Stimulated activated CD4-positive, alpha-beta T cell treated with anti-CD3 and anti-CD28 coated beads, Interleukin-12 subunit alpha, Interleukin-12 subunit beta, amount 100 ng/mL, for 4 hours (primary cell): ENCODE measurements at places on chromosomes 3 and 15.

DNA sequence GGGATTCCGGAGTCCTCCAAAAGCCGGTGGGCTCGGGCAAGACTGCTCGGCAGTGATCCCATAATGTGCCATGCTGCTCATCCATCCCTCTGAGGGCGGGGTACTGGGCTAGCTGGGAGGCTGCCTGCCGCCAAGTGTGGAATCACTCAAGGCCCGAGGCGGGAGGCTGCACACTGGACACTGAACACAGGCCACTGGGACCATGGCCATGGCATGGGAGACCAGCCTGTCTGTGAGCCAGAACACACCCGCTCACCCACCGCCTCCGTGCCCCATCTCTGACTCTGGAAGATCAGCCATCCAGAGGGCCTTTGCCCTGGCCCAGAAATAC, 1.4 kb downstream of the C3orf22 start:
- DNase-seq: no peak

GRCh38 chr3:186381424-186382216, 19.6 kb upstream of the DGKG start:
- no peak for DNase-seq

DNA sequence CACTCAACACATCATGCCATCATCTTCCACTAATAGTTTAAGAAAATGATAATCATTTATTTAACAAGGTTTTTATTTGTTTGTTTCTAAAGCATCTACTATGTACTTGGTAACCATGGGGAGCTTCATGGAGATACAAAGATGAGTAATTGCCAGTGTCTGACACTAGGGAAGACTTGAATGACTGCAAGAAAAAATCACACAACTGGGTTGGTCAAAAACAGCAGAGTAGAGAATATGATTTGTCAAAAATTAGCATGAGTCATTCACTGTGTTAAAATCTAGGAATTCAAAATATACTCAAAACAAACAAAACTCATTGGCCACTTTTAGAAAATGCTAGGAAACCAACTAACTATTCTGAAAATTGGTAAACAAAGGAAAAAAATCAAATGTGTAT, 6.3 kb downstream of the BNC1 start:
- no peak for DNase-seq

DNA sequence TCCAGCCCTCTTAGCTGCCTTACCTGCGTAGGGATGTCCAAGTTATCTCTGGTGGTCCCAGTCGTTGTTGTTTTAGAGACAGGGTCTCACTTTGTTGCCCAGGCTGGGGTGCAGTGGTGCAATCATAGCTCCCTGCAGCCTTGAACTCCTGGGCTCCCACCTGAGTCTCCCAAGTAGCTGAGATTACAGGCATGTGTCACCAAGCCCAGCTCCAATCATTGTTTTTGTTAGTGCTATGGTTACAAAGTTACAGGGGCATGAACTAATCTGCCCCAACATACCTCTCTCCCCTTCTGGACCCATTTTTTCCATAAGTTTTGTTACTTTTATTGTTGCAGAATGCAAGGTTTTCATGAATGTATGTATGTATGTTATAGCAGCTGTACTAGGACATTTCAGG, 54.7 kb downstream of the CTDSPL2 start:
- DNase-seq: no peak
